A549 treated with GW870086 at 1 μM for 4 hours (cell line): ENCODE measurements at places on chromosomes 6 and 20. TPM values are rescaled to one million over a fixed set of nuclear protein-coding genes. Genes with fewer than 3 reads are reported as not detected.

The CALHM5 gene
- 0.02 to 0.10 TPM (median 0.05 TPM) in 5 replicates for total RNA-seq

The MUCL3 gene
- total RNA-seq = 0.03 to 0.09 TPM (median 0.06 TPM) in 4 of 5 replicates, not detected in the other

The C4B gene
- total RNA-seq = 0.53 to 1.4 TPM (median 1.1 TPM) in 5 replicates

The KCNS1 gene
- not detected in 5 replicates for total RNA-seq

The PLCB4 gene
- 13.6 to 17.9 TPM (median 16.3 TPM) in 5 replicates for total RNA-seq

The DDX43 gene
- total RNA-seq = not detected in 5 replicates

The OXT gene
- total RNA-seq = not detected in 5 replicates

The AVP gene
- not detected in 5 replicates for total RNA-seq

The STMN3 gene
- 8.1 to 11.1 TPM (median 10.3 TPM) in 5 replicates for total RNA-seq

The ETV7 gene
- total RNA-seq = 0.15 to 0.29 TPM (median 0.18 TPM) in 3 of 5 replicates, not detected in the others

The KIFC1 gene
- 37.6 to 44.2 TPM (median 39.0 TPM) in 5 replicates for total RNA-seq

The COL21A1 gene
- 0.51 to 2.4 TPM (median 0.76 TPM) in 5 replicates for total RNA-seq

The TMEM14B gene
- total RNA-seq = 135 to 163 TPM (median 139 TPM) in 5 replicates

The TDRD6 gene
- total RNA-seq = not detected in 5 replicates

The MYBL2 gene
- 68.0 to 83.7 TPM (median 78.8 TPM) in 5 replicates for total RNA-seq
